ENCODE measurements at places on chromosomes 6 and 20.

DNA sequence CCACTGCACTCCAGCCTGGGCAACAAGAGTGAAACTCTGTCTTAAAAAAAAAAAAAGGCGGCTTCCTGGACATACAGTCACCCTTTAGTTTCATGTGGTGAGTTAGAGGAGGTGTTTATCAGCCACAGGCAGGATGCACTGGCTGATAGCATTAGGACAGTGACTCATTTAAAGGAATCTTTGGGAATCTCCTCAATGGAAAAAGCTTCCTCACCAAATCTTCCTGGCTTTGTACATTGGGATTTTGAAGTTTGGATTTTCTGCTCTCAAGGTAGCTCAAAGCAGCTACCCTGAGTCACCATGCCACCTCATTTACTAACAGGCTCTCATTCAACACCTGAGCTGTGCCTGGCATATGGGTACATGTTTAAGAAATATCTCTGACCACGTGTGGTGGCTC, 20.2 kb downstream of the PRPH2 start:
- no peak for DNase-seq

DNA sequence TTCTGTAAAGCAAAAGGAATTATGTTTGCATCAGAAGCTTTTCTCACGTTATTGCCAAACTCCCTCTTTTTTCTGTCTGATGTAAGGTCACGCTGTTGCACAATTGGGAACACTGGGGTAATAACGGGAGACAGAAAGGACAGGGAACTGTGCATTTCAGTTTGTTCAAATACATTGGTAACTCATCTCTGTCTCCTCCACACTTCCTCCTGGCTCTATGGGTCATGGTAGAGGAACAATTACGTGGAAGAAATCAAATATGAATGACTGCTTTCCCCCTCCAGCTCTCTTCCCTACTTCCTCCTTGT, 132.2 kb upstream of the TNFAIP3 start:
- no peak for DNase-seq

GRCh38 chr20:878511-879307, 37.4 kb downstream of the ANGPT4 start:
- DNase-seq = peak; percentile 9

GRCh38 chr6:122809001-122809400, 19.9 kb downstream of the SMPDL3A start:
- DNase-seq = no peak

DNA sequence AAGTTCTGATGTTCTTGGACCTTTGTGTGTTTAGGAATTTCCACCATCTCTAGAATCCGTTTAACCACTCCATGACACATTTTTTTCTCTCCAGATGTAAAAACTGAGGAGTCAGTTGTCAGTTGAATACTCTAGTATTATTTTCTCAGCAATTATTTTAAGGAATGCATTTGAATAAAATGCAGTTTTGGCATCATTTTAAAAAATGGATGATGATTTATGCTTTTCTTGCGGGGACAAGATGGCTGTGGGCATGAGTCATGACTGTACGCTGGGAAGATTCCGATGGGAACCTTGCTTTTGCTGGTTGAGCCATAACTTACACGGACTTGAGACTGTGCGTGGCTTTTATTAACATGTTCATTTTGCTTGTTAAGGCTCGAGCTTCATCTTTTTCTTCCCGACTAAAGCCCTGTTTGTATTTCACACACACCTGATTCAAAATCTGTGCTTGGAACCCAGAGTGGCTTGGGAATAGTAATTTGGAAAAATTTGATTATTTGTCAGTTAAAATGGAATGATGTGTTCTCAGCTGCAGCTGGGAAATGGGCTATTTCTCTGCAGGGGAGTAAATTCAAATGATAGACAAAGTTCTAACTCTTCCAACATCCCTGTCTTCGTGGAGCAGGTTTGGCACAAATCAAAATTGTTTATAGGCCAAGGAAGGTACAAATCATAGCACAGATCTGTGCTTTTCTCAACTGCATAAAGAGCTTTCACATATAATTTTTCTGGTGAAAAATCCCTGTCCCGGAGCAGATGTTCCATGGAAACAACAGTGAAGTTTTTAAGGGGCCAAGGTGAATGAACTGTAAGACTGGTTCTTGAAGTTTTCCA, 470.5 kb upstream of the JAG1 start:
- no peak for DNase-seq

GRCh38 chr20:50857348-50857747, 62.5 kb downstream of the BCAS4 start:
- no peak for DNase-seq

GRCh38 chr6:108502832-108503231, 57.9 kb upstream of the FOXO3 start:
- no peak for DNase-seq

DNA sequence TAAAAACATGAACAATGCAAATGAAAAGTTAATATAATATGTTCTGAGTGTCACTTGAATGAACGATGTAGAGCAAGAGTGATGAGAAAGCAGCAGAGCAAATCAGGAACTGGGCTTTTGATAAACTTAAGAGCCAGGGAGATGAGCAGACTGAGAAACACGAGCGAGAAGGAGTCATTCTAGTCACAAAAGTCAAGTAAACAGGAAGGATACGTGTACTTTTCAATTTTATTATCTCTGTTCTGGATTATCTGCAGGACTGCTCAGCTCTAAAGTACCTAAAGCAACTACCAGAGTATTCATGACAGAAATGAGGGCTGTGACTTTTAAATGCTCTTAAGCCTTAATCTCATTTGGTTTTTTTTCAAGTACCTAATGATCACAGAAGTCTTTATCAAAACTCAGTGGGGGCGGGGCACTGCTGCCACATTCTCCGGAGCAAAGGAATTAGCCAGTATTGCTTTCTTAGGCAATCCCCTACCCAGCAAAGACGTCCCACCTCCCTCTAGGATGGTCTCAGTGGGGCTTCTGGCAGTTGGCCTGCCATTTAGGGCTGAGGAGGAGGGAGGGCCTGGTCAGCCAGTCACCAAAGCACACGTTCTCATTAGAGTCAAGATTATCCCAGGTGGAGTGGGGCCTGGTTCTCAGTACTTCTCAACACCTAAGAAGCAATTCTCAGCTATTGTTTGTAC, 8.6 kb downstream of the MAN1A1 start:
- DNase-seq = no peak

GRCh38 chr6:148021699-148022098, 320.9 kb upstream of the SASH1 start:
- DNase-seq = no peak

- DNase-seq = no peak
Observed at GRCh38 chr20:46990596-46991104, 96.0 kb downstream of the EYA2 start.

DNA sequence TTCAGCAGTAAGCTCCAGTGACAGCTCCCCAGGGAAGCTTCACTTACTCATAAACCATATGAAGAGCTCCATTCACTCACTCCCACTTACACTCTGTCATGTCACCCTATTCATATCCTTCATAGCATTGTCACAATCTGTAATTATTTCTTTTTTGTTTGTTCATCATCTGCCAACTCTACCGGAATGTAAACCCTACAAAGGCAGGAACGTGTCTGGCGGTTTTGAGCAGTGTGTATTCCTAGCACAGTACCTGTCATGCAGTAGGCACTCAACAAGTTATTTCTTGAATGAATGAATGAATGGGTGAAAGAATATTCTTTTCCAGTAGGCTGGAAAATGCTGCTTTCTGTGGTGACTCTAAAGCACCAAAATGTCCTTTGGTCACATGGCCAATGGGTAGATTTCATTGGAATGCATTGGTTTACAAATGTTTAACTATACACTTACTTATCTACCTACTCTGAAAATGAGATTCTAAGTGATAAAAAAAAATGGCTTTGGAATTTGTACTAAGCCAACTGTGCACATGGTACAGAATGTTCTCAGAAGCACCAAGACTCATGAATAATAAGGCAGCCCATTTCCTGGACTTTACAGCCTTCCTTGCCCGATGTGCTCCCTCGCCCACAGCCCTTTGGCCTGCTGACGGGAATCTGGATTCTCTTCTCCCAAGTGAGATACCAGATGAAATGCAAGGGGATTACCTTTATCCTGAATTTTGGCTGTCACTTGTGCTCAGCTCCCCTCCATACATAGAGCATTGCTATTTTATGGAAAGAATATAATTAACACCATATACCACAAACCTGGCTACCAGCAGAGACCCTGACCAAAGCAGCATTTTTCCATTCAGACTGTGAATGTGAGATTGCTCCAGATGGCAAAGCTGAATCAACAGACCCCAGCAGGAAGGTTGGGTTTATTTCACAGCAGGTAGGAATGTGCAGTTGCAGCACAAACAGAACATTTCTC, 273.3 kb downstream of the ALDH8A1 start:
- DNase-seq = no peak

DNA sequence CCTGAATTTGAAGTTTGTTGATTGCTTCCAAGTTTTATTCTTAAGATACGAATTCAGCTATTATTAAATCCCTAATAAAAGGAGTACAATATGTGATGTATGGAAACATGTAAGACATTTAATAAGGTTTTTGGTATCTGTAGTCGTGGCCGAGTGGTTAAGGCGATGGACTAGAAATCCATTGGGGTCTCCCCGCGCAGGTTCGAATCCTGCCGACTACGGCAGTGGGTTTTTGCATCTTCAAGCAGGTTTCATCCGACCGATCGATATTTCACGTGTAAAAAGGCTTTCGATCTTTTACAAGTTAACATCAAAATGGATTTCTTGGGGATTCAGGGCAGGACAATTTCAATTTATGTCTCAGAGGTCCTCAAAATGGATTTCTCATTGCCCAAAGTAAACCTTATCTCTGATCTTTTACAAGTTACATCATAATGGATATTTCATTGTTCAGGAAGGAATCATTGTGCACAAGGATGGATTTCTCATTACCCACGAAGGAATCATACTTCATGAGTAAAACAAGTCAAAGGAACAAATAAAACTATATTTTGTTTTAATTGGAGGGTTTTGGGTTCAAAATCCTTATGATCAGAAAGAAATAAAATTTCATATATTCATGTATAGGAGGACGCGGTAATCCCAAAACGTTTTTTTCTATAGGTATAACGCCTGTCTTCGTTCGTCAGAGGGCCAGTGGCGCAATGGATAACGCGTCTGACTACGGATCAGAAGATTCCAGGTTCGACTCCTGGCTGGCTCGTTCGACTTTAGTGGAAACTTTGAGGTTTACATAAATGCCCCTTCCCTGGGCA, 37.3 kb upstream of the BTN3A2 start:
- no peak for DNase-seq

DNA sequence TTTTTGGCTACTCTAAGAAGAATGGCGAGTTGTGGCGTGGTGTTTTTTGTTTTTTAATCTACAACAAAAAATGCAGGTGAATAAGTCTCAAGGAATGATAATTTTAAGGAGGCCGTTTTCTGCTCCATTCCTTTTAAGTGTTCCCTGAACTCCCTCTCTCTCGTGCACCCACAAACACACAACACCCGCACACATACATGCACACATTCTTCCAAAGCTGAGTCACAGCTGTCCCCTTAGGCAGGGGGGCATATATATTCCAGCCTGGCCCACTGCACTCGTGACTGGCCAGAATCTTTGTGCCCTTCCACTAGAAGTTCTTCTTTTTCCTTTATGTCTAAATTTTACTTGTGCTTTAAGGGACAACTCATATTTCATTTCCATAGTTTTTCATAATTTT, 405.7 kb downstream of the LMBRD1 start:
- no peak for DNase-seq

DNA sequence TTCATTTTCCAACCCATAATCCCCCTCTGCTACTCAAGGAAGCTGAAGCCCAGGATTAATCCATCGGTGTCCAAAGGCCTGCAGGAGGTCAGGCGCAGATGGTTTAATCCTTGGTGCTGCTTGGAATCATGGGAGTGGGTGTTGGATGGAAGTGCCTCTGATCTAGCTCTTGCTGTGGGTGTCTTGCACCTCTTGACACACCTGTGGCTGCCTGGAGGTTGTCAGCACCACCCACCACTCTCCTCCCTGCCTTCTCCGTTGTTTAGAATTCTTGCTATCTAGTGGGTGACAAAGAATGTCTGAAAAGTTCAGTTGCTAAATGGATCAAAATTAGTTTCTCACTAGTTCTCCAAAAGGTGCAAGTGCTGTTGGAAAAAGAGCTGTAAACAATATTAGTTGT, 1074.4 kb upstream of the FLRT3 start:
- no peak for DNase-seq

- DNase-seq = no peak
Observed at GRCh38 chr6:5851261-5851757, 155.4 kb downstream of the NRN1 start.

DNA sequence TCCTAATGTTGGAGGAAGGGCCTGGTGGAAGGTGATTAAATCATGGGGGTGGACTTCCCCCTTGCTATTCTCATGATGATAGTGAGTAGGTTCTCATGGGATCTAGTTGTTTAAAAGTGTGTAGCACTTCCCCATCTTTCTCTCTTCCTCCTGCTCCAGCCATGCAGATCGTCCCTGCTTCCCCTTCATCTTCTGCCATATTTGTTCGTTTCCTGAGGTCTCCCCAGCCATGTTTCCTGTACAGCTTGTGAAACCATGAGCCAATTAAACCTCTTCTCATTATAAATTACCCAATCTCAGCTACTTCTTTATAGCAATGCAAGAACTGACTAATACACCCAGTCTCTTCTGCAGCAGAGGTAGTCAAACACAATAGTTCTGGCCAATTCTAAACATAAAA, 5.4 kb downstream of the EPM2A start:
- DNase-seq = no peak

DNA sequence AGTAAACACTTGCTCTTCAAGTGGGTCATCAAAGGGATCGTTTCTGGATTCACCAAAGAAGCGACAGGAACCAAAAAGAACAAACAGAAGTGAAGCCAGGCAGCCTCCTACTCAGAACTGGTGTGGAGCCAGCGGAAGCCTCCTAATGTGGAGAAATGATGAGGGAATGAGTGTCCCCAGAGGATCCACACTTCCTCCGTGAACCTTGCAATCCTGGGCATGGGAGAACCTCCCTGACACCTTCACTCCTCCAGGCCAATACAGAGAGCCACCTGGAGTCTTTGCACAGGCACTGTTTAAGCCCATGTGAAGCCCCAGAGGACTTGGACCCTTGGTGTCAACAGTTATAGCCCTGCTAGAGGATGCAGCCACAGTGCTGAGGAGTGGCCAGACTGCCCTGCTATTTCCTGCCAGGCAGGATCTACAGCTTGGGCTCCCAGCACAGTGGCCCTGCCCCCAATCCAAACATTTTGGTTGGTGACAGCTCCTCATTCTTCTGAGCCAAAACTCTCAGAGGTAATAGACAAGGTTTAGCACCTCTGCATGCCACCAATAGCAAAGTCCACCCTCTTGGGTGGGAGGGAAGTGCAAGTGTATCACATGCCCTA, 23.2 kb upstream of the SERINC1 start:
- DNase-seq = no peak

DNA sequence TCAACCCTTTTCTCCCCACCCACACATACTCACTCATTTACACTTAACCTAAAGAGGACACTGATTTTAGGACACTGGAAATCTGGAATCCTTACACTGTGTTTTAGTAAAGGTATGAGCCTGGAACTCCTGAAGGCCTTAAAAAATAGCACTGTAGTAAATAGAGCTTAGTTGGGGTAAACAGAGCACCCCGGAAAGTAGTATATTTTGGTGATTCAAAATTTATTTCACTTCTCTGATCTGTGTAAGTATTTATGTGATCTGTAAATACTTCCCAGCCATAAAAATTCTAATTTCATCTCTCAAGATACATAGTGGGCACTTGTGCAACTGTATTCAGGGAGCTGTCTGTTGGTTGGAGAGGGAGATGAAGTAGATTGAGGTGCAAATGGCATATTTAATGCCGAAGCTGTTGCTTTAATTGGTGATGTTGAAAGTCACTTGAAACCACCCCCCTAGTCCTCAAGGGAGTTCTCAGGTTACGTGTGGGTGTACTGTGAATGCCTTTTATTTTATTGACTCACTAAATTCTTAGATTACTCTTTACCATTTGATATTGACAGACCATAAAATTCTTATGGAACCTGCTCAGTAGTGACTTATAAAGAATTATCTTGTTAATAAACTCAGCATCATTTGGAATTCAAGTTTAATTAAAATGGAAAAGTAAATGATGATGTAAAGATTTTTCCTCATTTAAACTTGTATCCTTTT, 154.9 kb downstream of the SOX4 start:
- no peak for DNase-seq
